Chondrocyte (in vitro differentiated cells): ENCODE measurements at places on chromosomes 4 and X. TPM values are rescaled to one million over a fixed set of nuclear protein-coding genes. Genes with fewer than 3 reads are reported as not detected.

DNA sequence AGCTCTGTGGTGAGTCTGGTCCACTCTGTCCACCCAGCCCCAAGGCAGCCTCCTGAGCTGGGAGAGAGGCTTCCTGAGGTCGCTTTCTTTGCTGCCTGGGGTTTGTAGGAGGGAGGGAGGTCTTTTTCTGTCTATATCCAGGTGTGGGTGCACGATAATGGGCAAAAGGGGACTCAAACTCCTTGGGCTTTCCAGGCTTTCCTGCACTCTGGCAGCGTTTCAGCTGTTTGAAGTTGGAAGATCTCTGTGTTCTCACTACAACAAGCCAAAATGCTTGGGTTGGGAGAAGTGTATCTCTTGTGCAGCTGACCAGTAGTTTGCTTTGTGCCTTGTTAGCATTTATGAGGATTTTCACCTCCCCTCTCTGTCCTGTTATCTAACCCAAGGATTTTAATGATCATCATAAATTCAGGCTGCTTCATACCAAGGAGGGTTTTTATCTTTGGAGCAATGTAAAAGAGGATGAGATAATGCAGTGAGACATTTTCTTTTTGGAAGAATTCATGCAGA lies 126.3 kb downstream of the REPS2 start:
- no peak for DNase-seq

GRCh38 chr4:23083391-23083790 lies 390.7 kb downstream of the GBA3 start:
- DNase-seq = no peak

GRCh38 chrX:8731559-8732395 lies at the start of gene ANOS1:
ANOS1 (minus strand) TSS chrX:8732137; CDS start chrX:8732036, 101 bp downstream.
- no peak for DNase-seq

- no peak for DNase-seq
Observed at GRCh38 chr4:155658681-155659064, 8.0 kb upstream of the GUCY1A1 start.

DNA sequence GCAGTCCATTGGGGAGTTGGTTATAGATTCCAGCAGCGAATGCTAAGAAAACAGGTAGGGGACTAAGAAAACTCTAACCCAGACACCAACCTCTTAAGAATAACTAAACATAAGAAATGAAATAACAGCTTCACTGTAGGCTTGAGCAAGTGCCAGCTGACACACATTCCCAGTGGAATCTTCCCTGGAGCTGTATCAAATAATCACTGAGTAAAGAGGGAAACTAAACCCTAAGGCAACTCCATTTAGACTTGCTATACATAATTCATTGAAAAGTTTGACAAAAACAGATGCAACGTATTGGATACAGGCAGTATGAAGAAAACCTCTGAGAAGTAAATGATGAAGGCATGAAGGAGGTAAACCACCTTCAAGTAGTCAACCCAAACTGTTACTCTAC lies 293.5 kb downstream of the OPHN1 start:
- DNase-seq = no peak

- DNase-seq = no peak
Observed at GRCh38 chr4:174523025-174523693, 871 bp upstream of the HPGD start.

LGI2 gene
- 0.30 to 0.85 TPM (median 0.36 TPM) in 3 replicates for total RNA-seq

- DNase-seq = no peak
Observed at GRCh38 chrX:22686138-22686541, 313.6 kb upstream of the DDX53 start.
